ENCODE measurements at places on chromosomes 6 and 20.

DNA sequence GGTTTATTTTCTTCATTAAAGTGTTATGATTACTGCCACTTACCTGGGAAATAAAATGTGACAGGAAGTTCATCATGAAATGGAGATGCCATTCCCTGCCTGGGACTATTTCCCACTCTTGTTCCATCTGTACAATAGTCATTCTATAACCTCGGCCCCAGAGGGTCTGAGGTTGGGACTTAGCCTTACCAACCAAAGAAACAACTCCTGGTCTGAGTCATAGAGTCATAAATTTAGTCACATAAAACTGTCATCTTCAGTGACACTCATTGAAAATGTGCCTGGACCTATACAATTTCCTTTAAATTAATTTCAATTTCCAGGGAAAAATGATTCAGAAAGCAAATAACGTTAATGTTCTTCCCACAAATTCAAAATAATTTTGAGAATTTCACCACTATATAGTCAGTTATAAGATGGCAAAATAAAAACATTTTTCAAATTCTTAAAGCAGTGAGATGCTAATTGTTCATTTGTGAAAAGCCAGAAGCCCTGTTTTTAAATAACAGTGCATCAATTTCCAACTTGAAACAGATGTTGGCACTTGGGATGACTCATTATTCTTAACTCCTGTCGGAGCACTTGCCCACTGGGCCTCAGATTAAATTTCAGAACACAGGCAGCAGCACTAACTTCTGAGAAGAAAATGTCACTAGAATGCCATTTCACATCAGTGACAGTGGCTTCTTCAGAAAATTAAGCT is 201.2 kb upstream of the SMLR1 start:
- DNase-seq = peak; percentile 33

GRCh38 chr6:142601427-142601826 is 299.6 kb downstream of the ADGRG6 start:
- no peak for DNase-seq

DNA sequence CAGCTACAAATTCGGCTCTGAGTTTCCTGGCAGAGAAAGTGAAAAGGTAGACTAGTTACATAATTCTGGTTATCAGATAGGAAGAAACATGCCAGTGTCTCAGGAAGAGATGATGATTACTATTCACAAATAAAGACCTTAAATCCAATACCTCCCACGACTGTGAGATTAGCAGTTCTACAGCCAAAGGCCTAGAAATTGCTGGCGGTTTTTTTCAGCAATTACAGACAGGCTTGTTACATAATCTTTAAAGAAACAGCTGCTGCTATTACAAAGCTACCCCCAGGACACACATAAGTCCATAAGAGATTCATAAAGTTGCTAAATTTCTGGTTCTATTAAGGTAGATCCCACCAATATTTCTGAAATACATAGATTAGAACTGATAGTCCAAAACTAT is 40.2 kb downstream of the PIGU start:
- DNase-seq = no peak

GRCh38 chr20:63934271-63935068 is 21.7 kb downstream of the UCKL1 start:
- no peak for DNase-seq

GRCh38 chr6:89928604-89929003 is 34.3 kb downstream of the GJA10 start:
- DNase-seq = no peak

- no peak for DNase-seq
Measured at GRCh38 chr6:36841756-36842155, 2.5 kb upstream of the CPNE5 start.

- no peak for DNase-seq
Measured at GRCh38 chr20:37945091-37945547, 42.2 kb downstream of the VSTM2L start.

DNA sequence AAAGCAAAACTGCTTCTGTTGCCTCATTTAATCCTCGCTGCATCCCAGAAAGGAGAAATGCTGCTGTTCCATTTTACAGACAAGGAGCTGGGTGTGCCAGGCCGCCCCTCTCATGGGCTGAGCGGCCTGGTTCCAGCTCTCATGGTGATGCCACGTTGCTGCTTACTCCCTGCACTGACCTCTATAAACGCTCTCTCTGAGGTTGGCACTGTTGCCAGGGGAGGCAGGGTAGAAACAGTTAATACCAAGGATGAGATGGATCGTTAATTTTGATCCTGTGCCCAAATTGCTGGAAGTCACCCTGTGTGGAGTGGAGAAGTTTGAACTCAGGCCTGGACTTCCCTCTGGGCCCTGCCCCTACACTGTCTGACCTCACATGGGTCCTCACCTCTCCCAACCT is 25.6 kb downstream of the SIRPA start:
- DNase-seq = no peak

DNA sequence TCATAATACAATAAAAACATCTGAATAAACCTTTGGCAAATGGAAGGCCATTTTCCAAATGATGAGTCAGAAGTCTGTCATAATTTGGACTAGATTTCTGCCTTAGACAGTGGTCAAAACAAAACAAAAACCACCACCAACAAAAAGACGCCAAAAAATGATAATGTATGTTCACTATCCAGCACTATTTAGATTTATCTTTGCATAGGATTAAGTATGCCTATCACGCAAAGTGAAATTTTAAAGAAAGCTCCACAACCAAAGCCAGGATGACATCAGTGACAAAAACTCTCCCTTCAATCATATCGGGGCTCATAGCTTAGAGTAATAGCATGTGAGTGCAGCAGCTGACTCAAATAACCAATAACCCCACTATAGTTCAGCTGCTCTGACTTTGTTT is 201.9 kb downstream of the MOXD1 start:
- DNase-seq = no peak

DNA sequence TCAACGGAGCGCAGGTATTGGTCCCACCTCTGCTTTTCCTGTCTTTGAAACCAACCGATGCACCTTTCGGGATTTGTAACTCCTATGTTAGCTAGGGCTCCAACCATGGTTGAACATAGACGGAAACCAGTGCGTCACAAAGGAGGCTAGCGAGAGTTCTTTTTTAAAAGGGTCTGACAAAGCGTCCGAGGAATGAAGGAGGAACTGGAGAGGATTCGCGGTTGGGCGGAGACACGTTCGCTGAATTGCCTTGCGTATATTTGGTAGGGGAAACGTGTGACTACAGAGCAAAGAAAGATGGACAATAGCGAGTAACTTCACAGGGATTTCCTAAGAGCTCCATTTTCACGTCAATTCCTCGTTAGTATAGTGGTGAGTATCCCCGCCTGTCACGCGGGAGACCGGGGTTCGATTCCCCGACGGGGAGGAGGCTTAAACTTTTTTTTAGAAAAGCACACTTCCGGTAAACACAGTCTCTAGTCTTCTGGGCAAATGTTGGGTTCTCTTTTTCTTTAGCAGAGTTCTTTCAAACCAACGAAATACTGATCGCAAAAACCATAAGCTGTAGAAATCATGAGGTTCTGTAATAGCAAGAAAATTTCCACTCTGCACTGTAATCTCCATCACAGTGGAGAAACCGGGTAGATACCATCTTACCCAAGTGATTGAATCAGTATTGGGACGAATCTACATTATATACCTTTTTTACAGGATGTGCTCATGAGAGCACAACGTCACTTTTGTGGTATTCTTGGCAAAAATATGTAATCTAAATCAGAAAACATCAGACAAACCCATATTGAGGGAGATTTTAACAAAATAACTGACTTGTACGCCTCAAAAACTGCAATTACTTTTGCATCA is 6.6 kb upstream of the ZNF184 start:
- peak; percentile 71 for DNase-seq

DNA sequence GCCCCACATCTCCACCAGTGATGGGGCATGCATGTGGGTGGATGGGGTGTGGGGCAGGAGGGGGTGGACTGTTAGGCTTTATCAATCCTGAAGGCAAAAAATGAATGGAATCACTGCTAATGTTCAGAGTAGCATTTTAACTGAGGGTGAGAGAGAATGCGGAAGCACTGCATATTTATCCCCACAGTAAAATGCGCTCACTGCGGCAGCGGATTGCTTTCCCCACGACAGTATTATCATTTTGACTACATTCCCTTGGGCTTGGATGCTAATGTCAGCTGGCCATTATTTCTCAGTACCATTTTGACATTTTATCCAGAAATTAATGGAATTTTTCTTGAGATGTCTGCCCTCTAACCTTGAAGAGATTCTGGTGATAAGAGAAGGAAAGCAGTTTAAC is 13.4 kb downstream of the ALDH8A1 start:
- DNase-seq = no peak

DNA sequence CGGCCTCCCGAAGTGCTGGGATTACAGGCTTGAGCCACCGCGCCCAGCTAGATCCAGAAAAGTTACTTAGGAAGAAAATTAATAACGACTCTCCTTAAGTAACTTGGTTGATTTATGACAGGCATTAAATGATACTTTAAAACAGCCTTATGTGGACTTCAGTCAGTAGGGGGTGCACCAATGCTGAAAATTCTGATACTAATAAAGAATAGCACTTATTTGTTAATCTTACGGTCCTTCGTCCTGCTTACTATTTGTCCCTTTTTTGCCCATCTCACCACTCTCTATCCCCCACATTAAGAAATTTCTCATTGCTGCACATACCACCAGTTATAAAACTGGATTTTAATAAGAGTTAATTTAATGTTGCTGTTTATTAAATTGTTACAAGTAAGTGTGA is 12.7 kb upstream of the PRELID3B start:
- DNase-seq = no peak

DNA sequence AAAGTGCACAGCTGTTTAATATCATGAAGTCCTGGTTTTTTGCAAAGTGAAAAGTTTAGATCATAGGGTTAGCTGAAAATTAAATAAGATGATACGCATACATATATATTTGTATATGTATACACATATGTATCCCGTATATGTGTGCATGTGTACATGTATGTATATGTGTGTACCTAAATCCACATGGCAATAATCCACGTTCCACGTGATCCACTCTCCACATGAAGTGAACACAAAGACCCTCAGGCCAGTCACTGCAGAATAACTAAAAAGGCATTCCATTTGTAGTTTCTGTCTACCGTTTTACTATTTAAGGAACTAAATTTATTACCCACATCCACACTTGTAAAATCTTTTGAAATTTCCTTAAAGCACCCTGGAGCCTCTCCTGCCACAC is 294.9 kb downstream of the FOXA2 start:
- DNase-seq = no peak

DNA sequence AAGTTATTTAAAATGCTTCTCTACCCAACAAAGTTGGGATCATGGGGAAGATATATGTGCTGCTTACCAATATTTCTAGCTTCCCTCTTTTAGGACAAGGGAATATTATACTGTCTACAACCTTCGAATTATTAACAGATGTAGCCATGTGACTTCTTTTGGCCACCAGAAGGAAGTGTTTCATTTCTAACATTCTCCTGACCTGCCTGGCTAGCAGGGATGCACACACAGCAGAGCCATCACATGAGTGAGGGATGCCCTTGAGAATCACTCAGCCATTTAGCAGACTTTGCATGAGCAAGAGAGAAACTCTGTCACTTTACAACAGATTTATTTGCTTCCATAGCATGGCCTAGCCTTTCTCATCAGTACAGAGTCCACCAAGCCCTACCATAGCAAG is 230.7 kb upstream of the MARCKS start:
- DNase-seq = no peak

DNA sequence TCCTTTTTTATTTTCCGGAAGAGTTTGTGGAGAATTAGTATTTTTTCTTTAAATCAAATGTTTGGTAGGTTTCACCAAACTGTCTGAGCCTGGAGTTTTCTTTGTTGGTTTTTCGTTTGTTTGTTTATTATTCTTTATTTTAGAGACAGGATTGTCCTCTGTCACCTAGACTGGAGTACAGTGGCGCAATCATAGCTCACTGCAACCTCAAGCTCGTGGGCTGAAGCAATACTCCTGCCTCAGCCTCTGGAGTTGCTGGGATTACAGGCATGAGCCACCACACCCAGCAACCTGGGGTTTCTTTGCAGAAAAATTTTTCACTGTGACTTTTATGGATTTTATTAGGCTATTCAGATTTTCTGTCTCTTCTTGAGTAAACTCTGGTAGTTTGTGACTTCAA is 120.2 kb upstream of the LOC128125822 start:
- DNase-seq = no peak

DNA sequence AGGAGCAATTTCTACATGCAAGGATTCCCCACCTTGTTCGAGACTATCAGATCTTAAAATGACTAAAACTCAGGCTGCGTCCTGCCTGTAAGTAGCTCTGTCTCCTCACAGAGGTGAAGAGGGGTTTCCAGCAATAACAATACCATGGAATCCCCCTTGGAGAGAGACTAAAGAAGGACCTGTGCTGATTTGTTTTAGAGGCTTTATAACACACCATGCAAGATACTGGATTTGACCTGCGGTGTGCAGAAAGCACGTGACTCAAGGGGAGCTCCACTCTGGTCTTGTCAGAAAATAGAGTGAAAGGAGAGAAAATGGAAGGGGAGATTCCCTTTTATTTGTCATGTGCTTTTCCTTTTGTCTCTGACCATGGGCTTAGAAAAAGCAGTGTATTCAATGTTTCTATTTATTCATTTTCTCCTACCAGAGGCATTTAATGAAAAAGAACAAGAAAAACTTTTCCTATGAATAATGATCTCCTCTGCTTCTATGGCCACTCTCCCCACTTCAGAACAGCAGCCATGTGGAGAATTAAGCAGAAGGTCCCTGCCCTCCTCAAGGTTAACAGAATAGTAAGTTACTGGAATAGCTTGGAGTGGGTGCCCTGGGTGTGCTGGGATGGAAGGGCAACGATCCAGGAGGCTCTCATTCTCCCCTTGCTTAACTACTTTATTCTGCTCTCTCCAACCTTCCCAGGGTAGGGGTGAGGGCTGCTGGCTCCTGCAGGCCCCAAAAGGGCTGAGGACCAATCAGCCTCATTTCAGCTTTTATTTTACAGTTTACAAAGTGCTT is 19.2 kb upstream of the MRPS10 start:
- peak; percentile 66 for DNase-seq

DNA sequence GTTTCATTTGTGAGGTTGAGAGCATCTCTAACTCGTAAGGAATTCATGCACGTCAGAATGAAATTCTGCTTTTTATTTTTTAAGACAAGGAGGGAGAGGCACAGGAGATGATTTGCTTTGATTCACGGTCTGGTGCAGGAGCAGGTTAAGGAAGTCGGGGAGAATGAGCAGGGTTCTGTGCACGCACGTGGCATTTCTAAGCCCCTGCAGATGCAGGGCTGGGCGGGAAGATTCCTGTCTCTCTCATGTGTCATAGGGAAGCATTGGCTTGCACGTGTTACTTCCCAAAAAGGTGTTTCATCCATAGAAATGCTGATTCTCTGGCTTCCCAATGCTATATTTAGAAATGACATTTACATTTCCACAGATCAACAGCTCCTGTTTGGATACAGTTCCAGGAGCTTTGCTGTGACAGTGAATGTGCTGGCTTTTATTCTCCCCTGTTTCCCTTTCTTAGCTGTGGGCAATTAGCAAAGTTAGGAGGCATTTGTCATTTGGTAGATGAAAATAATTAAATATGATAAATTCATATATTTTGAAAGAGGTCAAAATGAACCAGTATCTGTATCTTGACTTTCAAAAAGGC is 119.7 kb upstream of the ZFP64 start:
- DNase-seq = no peak

DNA sequence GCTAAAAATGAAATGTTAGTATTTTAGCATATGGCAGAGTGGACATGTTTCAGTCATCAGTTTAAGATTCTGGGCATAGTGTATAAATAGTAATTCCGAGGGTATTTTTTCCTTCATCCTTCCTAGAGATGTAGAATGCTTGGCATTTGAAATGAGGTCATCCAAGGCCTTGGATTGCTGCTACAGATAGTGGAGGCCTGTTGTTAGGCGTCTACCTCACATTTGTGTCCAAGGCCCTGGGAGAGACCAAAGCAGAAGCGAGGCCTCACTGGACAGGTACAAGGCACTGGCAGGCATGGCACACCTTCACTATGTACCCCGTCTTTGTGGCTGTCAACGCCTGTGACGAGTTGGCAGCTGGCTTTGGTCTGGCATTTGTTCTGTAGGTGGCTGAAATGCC is 58.0 kb downstream of the DTD1 start:
- no peak for DNase-seq

Data from GM13977 (cell line).